ENCODE measurements at places on chromosomes 11 and 22.

DNA sequence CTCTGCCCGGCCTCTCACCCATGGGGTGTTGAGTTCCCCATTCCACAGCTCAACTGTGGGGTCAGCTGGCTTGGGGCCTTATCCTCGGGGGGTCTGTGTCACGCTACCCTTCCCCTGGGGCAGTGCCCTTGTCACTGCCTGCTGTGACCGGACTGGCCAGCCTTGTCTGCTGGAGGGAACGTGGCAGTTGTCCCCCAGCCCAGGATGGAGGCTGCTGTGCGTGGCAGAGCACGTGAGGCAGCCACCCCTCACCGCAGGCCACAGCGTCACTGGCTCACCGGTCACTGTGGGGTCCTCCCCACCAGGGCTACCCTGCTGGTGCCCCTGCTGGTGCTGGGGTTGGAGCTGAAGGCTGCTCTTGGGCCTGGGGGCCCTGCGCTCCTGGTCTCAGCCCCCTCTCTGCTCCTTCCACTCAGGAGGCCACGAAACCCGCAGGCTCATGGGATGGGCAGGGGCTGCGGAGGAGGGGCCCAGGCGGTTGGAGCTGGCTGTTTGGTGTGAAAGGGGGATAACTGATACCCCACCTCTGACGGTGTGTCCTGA lies 13.4 kb downstream of the BRSK2 start:
- DNase-seq, result no peak

- DNase-seq, result no peak
Measured at GRCh38 chr11:112962579-112963367, 1.6 kb downstream of the NCAM1 start.

GRCh38 chr11:101584129-101584515 lies 315 bp upstream of the TRPC6 start:
- no peak for DNase-seq

GRCh38 chr11:2664791-2665525 lies 34.8 kb downstream of the KCNQ1OT1 start:
- no peak for DNase-seq

DNA sequence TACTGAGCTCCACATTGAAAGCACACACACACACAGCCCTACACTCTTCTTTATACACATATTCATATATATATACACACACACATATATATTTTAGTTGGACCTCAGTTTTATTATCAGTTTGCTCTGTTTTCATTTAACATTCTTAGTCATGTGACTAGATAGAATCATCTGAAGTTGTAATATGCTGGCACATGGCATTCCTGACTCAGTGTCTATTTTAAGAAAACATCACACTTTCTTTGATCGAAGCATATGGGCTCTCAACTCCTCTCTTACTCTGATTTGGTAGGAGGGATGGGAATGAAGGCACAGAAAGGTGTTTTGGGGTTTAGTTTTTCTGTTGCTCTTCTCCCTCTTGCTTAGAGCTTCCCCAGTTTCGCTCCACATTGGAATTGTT lies 24.8 kb downstream of the AMOTL1 start:
- no peak for DNase-seq

GRCh38 chr11:129767827-129768226 lies 47.8 kb upstream of the TMEM45B start:
- DNase-seq, result no peak

DNA sequence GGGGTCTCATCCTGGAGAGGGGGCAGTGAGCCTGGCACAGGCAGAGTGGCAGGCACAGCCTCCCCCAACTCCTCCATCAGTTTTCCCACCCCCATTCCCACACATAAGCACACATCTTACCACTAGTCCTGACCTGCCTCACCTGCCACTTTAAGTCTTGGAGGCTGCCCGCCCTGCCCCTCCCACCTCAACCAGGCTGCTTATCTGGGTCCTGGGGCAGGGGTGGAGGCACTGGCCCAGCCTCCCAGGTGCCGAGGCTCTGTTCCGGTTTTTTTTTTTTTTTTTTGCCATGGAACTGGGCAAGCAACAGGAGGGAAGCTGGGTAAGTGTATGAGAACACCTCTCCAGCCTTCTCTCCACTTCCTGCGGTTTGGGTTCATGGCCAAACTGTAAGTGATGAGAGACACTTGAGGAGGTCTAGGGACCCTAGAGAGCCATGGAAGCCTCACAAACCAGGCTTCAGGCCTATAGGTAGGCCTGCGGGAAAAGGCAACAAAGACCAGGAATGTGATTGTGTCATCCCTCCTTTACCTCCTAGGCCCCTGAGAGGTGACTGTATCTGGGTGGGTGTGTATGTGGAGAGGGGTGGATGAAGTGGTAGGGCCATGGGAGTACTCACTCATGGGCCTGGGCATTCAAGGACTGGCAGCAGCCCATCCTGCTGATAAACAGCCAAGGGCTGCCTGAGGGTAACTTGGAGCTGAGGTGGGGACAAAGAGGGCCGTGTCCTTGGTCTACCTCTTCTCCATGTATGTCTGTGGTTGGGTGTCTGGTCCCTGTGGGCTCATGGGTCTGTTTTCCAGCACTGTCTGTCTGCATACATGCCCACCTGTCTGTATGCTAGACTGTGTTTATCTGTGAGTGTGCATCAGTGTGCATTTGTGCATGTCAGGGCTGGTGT lies 22.6 kb downstream of the PHLDB1 start:
- DNase-seq, result no peak

DNA sequence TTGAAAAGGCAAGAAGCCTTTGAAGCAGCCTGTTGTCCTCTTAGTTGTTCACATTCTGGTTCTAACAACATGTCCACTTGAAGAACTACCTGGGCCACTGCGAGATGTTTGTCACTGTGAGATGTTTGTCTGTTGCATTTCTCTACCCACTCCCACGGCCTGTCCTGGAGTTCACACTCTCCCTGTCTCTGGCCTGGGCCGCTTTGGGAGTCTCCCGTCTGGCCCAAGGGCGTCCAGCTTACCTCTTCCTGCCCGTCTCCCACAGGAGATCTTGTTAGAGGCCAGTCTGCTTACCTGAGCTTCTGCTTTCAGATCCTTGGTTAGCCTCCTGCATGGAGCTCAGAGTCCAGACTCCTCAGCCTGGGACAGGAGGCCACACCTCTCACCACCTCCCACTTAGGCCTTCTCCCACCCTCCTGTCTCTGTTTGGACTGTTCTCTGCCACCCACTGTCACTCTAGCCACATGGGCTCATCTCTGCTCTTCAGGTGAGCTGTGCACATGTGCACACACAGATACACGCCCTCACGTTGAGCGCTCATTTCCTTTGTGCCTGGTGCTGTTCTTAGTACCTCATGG lies 66.0 kb downstream of the TBC1D22A start:
- DNase-seq, result no peak

DNA sequence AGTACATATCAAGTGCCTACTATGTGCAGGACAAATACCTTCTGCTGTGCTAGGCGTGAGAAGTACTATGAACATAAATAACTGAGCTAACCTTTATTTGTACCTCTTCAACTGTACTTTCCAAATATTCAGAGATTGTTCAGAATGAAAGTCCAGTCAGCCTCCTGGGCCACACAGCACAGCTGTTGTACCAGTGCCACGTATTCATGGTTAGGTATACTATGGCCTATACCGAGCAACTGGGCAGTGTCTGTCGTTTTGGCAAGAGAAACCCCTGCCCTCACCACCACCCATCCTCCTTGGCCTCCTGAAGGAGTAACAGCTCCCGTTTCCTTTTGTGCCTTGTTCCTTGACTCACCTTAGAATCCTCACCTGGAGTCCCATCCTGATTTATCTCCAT lies 53.0 kb downstream of the RASSF10 start:
- no peak for DNase-seq

- no peak for DNase-seq
Measured at GRCh38 chr11:63445720-63446119, 45.2 kb downstream of the PLAAT5 start.

DNA sequence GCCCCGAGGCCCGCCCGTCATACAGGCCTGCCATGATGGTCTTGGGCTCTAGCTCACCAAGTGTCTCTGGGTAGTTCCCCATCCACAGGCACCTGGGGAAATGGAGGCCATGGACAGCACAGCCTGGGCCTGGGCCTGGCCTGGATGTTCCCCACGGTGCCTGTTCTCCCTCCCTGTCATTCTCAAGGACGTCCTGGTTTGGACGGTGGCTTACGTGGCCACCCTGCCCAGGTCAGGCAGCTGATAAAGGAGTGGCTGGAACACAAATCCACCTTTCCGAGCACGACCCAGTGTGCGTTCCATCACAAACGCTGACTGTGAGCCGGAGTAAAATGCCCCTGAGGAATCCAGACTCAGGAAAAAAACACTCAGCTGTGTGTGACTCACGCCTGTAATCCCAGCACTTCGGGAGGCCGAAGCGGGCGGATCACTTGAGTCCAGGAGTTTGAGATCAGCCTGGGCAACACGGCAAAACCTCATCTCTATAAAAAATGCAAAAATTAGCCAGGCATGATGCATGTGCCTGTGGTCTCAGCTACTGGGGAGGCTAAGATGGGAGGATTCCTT lies 41.2 kb upstream of the TESMIN start:
- DNase-seq, result no peak
